ENCODE measurements at places on chromosomes 5 and 9.

GRCh38 chr9:19498015-19498414 is 89.2 kb downstream of the ACER2 start:
- no peak for DNase-seq

DNA sequence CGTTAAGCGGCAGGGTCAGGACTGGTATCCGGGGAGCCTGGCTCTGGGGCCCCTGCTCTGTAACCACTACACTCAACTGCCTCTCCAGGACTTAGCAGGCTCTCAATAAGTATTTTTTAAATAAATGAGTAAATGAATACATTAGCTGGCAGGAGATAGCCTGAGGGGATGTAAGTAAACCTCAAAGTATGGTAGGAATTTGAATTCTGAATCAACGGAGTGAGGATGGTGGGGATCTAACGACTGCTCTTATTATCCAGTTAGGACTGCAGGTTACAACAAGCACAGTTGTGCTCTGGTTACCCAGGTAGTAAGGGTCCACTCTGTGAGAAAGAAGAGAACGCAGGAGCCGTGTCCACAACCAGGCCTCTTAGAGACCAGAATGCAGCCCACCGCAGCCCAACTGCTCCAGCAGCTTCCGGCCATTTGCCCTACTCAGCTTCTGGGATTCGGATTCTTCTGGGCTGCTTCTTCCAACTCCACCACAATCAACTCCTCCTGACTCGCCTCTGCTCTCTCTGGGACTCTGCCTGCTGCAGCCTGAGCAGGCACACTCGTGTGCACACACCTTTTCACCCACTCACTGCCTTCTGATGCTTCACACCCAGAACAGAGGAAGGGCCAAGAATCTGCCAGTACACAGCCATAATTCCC is 52.6 kb downstream of the MED27 start:
- no peak for DNase-seq

- DNase-seq, result no peak
These were observed 75.5 kb upstream of the BOD1 start for GRCh38 chr5:173691931-173692330.

- no peak for DNase-seq
These were observed 40.1 kb downstream of the SLC1A1 start for GRCh38 chr9:4530375-4530774.

DNA sequence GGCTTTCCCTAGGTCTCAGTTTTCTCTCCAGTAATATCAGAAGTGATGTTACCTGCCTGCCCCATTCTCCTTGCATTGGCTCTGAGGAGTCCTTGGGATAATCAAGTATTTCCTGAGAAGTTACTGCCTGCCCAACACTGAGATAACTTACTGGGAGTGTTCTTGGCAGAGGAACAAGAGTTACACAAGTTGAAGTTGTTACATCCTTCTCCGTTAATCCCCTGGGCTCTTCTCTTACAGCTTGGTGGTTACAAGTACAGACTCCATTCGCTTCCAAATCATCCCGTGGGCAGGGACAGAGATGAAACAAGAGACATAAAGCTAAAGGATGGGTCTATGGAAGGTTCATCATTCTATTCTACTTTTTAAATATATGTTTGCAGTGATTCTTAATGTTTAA is 74.1 kb upstream of the SAP30L start:
- DNase-seq, result no peak

DNA sequence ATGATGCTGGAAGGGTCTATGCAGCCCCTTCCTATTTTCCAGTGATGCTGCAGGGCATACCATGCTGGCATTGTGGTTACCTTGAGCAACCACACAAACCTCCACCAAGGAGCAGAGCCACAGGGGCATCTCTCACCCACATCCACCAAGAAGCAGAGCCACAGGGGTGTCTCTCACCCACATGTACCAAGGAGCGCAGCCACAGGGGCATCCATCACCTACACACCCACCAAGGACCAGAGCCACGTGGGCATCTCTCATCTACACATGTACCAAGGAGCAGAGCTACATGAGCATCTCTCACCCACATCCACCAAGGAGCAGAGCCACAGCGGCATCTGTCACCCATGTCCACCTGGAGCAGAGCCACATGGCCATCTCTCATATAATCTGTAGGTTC is 8.8 kb upstream of the GM2A start:
- DNase-seq, result no peak

DNA sequence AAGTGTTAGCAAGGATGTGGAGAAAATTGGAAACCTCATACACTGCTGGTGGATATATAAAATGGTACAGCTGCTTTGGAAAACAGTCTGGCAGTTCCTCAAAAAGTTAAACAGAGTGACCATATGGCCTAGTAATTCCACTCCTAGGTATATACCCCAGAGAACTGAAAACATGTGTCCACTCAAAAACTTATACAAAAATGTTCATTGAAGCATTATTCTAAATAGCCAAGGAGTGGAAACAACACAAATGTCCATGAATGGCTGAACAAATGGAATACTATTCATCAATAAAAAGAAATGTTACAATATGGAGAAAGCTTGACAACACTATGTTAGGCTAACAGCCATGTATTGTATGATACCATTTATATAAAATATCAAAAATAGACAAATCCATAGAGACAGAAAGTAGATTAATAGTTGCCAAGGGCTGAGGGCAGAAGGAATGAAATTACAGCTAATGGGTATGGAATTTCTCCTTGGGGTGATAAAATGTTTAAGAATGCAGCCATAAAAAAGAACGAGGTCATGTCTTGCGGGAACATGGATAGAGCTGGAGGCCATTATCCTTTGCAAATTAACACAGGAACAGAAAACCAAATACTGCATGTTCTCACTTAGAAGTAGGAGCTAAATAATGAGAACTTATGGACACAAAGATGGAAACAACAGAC is 33.6 kb upstream of the FBP1 start:
- DNase-seq, result no peak

DNA sequence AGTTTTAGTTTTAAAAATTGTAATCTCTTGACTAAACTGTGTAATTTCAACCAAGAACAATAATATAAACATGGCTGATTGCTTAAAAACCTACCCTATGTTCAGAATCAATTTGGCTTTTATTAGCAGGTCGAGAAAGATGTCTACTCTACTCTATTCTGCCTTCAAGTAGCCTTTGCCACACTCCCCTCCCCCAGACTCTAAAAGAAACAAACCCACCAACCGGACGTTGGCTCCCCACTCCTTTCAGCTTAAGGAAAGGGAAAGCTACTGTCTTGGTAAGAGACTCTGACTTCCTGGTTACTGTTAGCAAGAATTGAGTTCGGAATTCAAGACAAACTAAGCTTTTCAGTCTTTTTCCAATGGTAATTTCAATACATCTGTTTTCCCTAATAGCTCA is 46.7 kb downstream of the TNFAIP8 start:
- no peak for DNase-seq

GRCh38 chr5:179975713-179976134 is 68.0 kb upstream of the TBC1D9B start:
- DNase-seq, result no peak

DNA sequence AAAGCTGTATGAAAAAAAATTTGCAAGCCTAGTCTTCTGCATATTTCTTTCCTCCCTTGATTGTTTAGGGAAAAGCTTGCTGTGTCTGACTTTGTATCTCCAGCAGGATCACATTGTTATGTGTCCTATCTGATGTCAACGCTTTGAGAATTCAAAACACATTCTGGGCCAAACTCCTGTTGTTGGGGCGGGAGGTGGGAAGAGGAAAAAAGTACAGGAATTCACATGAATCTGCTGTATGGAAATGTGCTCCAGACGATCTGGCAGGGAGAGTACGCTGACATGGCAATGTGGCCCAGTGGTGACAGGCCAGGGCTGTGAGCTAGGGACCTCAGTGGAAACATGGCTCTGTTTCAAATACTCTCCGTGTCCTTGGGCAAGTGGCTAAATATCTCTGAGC is 87.4 kb upstream of the GNA14 start:
- no peak for DNase-seq

DNA sequence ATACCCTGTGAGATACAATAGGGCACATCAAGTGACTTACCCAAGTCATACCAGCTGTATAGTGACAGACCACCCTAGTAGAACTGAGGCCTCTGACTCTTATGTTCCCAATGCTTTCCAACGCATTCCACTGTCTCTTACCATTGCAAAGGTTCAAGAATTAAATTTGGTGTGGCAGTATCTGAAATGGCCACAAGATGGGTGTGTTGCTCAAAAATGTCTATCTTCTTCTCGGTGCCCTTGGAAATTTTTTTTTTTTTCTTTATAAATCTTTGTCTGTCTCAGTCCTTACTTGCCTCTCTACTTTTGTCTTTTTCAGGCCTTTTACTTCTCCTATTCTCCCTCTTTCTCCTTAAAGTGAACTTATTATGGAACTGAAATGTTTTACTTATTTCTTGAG is 48.4 kb downstream of the GPR21 start:
- DNase-seq, result no peak

- DNase-seq, result no peak
These were observed 301.3 kb downstream of the CSNK1G3 start for GRCh38 chr5:123813264-123813663.

DNA sequence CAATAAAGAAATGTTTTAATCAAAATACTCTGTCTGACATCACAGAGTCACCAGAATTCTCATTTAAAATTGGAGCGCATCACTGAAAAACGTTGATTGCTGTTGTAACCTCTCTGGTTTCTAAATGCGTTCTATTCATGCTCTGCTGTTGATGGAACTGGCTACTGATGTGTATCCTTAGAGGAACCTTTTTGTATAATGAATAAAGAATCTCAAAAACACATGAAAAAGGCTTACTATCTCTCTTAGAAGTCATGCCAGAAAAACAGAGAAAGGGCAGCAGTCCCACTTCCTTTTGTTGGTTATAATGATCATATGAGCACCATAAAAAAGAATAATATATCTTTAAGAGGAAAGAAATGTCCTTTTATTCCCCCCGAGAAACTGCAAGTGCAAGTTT is 615.5 kb downstream of the TLE1 start:
- no peak for DNase-seq

- DNase-seq, result no peak
These were observed 31.7 kb downstream of the PRRX2 start for GRCh38 chr9:129696944-129697655.

DNA sequence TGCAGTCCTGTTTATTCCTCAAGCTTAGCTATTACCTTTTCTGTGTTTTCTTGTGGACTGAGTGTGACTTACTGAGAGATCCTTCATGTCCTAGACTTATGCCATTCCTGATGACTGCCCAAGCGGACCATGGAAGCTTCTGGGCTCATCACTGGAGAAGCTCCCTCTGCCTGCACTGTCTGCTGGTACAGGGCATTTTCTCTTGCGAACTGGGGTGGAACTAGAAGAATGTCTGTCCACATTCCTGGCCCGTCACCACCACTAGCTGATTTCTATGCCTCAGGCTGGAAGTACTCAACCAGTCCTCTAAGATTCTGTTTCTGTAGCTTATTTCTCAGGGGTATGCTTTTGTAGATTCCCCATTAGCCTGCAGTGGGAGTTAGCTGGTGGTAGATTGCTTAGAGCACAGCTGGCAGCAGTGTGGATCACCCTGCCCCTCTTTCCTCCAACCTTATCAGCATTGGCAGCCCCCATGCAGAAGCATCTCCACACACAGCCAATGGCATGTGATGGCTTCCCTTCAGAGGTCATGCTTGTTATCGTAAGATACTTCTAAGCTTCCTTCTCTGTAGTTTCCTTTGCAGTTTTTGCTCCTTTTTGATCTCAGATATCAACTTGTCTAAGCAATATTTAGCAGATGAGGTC is 12.4 kb downstream of the SLC36A1 start:
- DNase-seq, result no peak

DNA sequence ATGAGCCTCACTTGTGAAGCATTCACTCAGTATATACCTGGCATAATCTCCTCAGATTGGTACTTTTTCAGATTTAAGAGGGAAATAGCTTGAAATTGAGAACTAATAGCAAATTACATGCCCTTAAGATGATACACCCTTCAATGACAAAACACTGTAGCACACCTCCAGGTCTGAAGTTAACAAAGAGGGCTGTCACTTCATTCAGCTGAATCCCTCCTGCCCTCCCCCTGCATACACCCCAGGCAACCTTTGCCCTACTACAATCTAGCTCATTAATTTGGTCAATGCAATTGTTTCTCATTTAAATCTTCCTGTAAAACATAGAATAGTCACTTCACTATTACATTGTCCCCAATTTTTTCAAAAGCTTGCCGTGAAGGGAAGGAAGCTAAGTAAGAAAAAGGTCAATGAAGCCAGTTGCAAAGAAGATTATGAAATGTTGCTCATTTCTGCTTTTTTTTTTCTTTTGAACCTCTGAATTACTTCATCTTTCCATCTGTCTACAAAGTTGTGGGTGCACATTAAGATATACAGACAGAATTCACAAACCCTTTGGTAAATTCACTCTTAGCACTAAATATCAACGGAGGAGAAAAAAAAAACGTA is 294.8 kb upstream of the PTGER4 start:
- no peak for DNase-seq

DNA sequence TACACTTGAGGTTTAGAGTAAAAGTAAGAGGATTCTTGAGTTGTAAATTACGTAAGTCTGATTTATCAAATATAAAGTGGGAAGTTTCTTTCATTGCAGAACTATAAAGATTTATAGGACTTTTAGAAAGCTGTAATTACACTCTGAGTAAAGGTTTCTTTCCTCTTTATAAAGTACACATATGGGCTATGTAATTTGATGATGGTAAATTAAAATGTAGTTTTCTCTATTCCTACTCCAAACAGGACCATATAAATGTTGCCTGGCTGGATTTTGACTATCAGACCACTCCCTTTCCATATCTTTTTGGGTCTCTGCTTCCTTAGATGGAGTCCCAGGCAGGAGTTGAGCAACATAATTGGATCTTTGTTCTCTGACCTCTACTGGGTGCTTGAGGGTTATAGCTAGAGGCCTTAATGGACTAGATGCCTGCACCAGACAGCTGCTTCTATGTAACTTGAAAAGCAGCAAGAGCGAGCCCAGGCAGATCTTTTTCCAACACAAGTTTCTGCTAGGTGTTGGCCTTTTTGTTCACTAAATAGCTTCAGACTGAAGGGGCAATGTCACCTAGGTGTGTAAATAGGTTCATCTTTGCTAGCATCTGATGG is 11.4 kb upstream of the TEX48 start:
- DNase-seq, result no peak
